ENCODE measurements at places on chromosomes 4 and X. TPM values are rescaled to one million over a fixed set of nuclear protein-coding genes. Genes with fewer than 3 reads are reported as not detected.

SUPT20HL2 gene
- not detected for total RNA-seq

XG gene
- 8.0 TPM for total RNA-seq

BST1 gene
- 10.2 TPM for total RNA-seq

CT45A5 gene
- not detected for total RNA-seq

Data from hair follicle dermal papilla cell (primary cell).